ENCODE measurements at places on chromosomes 13 and 19. TPM values are rescaled to one million over a fixed set of nuclear protein-coding genes. Genes with fewer than 3 reads are reported as not detected.
A peak's percentile ranks its signal among the peaks of the same experiment; 100 is the strongest.

MISP gene
- total RNA-seq = not detected

DNA sequence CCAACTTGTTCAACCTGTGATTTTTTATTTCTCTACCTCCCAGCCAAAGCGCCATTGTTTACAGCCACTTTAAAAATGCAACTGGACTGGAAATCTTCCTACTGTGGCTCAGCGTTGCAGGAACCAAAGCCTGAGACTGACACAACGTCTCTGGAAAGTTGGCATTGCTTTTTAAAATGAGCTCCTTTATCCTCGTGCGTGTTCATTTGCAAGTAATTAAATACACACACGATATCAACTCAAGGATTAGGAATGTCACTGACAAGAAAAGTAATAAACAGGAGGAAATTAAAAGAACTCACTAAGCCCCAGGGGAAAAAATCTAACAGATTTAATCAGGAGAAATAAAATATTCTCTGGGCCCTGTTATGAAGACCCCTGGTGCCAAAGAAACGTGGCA, 184.6 kb upstream of the IRS2 start:
- DNase-seq = no peak

PIK3R2 gene
- 43.5 TPM for total RNA-seq

DNA sequence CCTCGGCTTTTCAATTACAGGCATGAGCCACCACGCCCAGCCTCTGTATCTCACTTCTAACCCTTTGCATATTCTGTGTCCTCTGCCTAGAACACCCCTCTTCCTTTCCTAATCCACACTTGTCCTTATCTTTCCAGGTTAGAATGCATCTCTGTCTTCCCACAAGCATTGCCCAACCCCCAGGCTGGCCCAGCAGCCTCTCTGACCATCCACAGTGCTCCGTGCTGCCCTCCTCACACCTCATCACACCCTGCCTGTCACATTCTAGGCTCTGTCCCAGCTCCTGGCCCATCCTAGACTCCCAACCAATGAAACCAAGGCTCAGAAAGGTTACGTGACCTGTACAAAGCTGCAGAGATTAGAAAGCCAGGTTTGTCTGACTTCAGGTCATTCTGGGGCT, 11.3 kb downstream of the JAK3 start:
- DNase-seq = no peak

- DNase-seq = no peak
Observed at GRCh38 chr13:40061466-40062450, 406.3 kb downstream of the COG6 start.

DNA sequence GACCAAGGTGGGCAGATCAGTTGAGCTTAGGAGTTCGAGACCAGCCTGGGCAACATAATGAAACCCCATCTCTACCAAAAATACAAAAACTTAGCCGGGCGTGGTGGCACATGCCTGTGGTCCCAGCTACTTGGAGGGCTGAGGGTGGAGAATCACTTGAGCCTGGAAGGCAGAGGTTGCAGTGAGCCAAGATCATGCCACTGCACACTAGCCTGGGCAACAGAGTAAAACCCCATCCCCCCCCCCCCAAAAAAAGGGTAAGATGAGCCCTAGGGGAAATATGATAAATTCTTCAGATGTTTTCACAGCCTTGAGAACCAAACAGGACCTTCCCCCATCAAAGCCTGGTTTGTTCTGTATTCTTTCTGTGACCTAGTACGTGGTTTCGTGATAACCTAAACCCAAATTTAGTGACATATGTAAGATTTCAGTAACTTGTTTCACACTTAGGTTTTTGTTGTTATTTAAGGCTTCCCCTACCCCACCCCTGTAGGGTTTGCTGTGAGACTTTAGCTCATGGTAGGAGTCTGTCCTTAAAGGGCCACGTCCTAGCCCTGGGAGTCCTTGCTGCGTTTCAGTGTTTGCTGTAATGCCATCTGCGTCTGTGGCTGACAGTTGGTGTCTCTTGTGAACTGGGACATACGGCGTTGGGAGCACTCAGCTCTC, 49.6 kb downstream of the MYO9B start:
- DNase-seq = no peak

CEACAM6 gene
- not detected for total RNA-seq

- DNase-seq = no peak
Observed at GRCh38 chr19:5050067-5050656, 81.2 kb downstream of the KDM4B start.

DNA sequence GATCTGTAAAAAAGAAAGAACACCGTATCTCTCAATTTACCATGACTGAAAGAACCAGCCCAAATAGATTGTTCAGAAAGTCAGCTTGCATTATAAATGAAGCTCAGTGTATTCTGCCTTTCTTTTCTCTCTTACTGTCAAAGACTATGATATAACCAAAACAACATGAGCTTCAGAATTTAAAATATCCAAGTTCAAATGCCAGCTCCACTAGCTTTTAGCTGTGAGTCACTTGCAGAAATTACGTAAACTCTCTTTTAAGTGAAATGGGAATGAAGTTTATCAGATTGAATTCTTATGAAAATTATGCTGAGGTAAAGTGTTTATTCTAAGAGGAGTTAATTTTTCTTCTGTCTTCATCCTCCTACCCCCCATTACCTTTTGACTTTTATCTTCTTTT, 20.0 kb upstream of the POSTN start:
- DNase-seq = no peak

DNA sequence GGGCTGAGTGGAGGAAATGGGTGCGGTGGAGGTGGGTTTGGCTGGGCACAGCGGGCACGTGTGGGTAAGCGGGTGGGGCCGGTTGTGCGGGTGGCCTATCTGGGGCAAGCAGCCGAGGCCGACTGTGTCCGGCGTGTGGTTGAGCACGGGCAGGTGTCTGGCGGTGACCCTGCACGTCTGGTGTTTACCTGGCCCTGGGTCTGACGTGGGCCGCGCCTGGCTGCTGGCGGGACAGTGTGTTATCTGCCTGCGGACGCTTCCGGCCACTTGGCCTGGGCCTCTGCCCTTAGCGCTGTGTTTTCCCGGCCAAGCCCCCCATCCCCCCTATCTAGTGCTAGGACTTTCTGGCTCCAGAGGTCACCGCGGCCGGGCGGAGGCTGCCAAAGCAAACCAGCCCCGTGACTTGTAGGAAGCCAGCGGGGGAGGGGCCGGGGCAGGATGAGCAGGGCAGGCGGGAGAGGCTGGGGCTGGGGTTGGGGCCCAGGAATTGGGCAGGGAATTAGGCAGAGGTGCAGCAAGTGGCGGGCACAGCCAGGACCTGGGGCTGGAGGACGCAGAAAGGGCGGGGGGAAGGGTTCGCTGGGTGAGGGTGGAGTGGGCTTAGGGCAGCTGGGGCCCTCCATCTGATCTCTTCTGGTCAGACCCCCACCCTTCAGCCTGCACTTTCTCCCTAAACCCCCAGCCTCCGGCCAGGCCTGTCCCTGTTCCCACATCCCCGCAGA, 534 bp upstream of the HPN start:
- peak; percentile 61 for DNase-seq

OR2Z1 gene
- total RNA-seq = not detected

DNA sequence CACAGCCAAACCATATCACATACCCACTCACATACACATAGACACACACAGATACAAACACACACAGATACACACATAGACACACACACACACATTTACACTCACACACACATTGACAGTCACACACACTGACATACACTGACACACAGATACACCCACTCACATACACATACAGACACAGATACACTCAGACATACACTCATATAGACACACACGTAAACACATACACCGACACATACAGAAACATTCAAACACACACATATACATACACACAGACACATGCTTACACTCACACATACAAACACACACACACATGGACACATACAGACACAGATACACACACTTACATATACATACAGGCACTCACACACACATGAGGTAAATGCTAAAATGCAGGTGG, 30.2 kb downstream of the GJA3 start:
- DNase-seq = no peak

DNA sequence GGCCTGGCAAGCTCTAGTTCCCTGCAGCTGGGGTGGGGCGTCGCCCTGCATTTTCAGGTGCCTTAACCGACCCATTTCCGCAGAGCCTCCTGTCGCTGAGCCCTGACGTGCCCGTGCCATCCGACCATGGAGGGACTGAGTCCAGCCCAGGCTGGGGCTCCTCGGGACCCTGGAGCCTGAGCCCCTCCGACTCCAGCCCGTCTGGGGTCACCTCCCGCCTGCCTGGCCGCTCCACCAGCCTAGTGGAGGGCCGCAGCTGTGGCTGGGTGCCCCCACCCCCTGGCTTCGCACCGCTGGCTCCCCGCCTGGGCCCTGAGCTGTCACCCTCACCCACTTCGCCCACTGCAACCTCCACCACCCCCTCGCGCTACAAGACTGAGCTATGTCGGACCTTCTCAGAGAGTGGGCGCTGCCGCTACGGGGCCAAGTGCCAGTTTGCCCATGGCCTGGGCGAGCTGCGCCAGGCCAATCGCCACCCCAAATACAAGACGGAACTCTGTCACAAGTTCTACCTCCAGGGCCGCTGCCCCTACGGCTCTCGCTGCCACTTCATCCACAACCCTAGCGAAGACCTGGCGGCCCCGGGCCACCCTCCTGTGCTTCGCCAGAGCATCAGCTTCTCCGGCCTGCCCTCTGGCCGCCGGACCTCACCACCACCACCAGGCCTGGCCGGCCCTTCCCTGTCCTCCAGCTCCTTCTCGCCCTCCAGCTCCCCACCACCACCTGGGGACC, 1.2 kb downstream of the ZFP36 start:
- DNase-seq = no peak

ZNF560 gene
- total RNA-seq = 0.31 TPM

GRCh38 chr19:11418549-11419506, at the start of gene RGL3:
TSS of gene RGL3 (minus strand) at chr19:11419314. CDS start at chr19:11419278, 36 bp downstream.
- no peak for DNase-seq

DNA sequence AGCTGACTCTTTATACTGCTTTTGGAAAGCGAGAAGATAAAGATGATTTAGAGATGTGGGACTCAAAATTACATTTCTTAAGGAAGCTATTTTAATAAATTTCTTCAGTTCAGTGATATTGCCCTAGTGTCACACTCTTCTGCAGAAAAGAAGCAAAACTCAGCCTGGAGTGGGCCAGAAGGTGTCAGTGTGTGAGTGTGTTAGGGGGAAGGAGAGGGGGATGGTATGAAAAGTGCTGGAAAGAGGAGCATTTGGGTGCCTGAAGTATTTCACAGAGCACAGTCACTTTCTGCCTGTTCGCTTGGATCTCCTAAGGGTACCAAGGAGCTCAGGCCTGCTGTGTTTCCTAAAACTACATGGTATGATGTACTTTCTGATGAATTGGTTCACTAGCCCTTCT, 84.5 kb upstream of the FRY start:
- no peak for DNase-seq

HRC gene
- total RNA-seq = 0.47 TPM

GRCh38 chr19:5196832-5197231, 143.8 kb downstream of the PTPRS start:
- DNase-seq = no peak

WBP4 gene
- total RNA-seq = 12.2 TPM

KLHL1 gene
- total RNA-seq = 106 TPM

SYNGR4 gene
- total RNA-seq = not detected

DNA sequence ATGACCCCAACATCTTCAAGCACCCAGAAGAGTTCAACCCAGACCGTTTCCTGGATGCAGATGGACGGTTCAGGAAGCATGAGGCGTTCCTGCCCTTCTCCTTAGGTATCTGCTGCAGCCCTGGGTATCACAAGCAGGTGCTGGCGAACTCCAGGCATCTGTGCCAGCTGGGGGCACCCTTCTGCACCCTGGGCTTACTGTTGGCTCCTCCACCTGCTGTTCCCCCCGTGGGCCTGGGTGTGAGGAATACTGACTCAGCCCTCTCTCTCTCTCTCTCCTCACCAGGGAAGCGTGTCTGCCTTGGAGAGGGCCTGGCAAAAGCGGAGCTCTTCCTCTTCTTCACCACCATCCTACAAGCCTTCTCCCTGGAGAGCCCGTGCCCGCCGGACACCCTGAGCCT, 13.0 kb downstream of the CYP2S1 start:
- DNase-seq = no peak

DNA sequence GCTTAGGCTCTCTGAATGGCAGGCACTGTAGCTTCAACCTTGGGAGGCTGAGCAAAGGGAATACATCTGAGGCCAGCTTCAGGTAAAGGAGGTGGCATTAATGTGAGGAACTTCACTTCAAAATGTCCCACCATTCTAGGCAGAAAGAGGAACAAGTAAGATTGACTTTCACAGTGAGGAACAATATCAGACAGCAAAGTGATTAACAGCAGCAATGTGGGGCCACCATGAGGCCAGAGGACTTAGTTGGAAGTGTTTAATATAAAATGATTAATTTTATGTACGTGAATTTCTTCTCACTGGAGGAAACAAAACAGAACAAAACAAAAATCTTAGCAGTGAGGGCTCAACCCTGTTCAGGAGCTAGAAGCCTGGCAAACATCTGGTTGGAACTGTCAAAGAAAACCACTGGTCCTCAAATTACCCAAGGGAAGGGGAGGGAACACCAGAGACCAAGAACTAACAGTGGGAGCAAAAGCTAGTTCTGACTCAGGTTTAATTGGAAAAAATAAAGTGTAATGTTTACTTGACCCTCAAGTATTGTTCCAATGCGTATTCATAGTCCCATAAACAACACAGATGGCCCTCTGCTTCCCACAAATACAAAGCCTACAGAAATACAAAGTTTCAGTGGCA, 43.9 kb upstream of the FRY start:
- DNase-seq = no peak

OCEL1 gene
- 1.4 TPM for total RNA-seq

DNA sequence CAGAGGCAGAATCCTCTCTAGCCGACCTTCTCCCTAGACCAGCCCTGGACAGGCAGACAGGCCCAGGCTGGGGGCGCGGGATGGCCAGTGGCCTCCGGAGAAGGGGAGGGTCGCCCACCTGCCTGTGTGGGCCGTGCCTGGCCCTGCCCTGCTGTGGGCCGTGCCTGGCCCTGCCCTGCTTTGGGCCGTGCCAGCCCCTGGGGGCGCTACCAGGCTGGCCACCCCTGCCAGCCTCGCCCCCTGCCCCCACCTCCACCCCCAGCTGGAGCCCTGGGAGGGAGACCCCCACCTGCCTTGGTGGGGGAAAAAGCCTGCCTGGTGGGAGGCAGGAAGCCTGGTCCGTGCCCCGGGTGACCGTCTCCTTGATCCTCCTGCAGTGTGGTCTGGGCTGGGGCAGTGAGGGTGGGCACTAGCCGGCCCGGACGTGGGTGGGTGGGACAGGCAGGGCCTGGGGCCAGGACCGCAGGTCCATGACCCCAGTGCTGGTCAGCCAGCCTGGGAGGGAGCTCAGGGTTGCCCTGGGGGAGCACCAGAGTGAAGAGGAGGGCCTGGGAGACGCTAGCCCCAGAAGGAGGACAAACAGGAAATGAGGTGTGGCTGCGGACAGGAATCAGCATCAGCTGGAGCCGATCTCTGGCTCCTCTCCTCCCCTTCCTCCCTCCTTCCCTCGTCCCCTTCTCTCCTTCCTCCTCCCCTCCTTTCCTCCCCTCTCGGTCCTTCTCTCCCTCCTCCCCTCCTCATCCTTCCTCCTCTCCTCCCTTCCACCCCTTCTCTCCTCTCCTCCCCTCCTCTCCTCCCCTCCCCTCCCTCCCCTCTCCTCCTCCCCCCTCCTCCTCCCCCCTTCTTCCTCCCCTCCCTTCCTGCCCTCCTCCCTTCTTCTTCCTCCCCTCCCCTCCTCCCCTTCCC, 5.1 kb upstream of the MKNK2 start:
- no peak for DNase-seq

ZNF564 gene
- 34.0 TPM for total RNA-seq

LIG4 gene
- 19.8 TPM for total RNA-seq
